AG04450 (cell line): ENCODE measurements at places on chromosomes 3 and 15.

DNA sequence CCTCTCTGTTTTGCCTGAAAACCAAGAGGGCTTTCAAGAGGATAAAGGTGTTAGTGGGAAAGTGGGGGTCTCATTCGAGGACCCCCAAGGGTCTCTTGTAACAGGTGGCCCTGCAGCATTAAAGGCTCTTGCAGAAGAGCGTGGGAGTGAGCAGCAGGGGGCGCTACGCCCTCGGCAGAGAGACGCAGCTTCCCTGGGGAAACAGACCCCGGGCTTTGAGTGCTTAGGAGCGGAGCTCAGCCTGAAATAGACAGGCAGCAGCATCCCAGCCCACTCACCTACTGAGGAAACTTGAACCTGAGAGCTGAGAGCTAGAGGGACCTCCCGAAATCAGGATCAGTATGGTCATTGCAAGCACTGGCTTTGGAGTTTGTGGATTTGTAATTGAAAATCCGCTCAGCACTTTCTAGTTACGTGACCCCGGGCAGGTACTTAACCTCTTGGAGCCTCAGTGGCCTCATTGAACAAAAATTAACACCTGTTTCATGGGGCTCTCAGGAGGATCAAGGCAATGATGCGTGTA, 25.7 kb downstream of the RPLP1 start:
- DNase-seq = no peak

DNA sequence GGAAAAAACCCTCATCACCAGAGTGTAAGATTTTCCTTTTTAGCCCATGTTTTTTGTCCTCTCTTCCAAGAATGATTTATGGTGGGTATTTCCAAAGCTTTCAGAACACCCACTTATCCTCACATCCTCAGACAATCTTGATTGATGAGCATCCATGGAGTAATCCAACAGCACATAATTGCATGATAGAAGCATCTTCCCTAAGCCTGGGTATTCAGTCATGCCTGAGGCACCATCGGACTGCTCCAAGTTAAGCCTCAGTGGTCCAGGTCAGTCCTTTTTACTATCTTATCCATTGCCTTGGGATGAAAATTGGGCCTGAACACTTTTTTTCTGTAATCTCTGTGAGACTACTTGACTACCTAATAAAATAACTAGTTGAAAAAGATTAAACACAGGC, 676.0 kb upstream of the SEMA6D start:
- no peak for DNase-seq

DNA sequence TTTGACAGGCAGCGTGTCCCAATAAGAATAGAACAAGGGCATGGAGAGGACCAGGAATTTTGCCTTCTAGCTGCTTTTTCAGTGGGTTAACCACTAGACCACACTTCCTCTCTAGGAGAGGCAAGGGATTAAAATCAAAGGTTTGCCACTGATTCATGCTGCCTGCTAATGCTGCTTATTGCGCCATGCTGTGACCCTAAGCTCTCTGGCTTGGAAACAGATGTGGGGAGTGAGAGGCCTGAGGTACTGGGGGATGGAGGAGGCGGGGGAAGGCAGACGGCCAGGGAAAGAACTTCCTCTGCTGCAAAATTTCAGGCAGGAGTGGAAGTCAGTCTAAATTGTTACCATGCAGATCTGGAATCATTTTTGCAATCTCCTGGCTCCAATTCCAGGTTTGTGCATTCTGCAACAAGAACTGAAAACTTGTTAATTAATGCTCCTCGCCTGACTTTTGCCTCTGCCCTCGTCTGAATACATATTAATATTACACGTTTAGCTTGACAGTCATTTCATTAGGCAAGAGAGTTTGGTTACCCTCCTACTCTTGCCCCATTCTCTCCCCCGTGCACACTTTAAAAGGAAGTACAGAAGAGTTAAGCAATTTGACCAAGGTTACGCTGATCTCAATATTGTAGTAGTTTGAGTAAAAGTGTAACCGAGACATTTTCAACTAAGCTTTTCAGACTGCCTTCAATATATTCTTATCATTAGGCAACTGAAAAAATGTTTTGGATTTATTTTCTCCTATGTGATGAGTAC, 121.7 kb upstream of the SPRED1 start:
- peak; percentile 93 for DNase-seq

- no peak for DNase-seq
Observed at GRCh38 chr15:44813231-44813630, 76.9 kb downstream of the TRIM69 start.

DNA sequence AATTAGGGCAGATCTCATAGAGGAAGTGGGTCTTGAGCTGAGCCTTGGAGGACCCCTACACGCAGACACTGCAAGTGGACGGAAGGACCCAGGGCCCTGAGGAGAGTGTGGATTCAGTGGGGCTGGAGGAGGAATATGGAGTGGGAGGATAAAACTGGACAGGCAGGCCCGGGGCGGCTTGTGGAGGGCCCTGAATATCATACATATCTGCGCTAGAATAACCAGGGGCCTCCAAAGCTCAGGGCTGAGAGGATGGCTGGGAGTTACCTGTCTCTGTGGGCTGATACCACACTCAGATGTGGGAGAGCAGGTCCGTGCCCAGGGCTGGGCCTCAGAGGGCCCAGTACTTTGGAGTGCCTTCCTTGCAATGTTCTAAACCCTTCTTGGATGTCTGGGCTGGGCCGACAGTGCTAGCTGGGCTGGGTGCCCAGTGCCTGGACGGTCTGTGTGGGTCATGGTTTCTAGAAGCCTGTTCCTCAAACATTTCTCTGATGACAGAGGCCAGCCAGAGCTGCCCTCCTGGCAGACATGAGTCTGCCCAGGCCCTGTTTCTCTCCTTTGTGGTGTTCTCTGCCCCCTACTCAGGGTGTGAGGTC, 29.6 kb downstream of the CHRD start:
- no peak for DNase-seq

DNA sequence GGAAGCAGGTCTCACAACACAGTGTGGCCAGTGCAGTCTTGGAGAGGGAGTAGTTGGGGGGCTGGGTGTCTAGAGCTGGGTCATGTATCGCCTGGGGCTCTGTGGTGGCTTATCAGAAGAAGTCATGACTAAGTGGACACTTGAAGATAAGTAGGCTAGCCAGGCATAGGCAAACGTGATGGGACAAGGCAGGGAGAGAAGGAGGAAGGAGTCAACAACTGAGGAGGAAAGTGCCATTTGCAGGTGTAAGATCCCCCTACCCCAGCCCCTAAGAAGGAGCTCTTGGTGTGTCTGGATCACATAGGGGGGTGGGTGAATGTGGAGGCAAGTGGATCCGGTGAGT, 352.3 kb downstream of the LRTM1 start:
- DNase-seq = no peak

DNA sequence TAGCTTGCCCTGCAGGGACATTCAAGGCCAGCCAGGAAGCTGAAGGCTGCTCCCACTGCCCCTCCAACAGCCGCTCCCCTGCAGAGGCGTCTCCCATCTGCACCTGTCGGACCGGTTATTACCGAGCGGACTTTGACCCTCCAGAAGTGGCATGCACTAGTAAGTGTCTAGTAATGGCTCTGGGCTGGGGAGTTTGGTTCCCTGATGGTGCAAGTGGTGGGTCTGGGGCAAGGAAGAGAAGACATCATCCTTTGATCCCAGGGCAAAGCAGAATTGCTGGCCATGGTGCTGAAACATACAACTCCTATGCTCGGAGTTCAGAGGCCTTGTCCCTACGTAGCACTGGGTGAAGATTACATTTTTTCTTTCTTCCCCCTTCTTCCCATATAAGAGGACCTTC, 311.4 kb downstream of the EPHB1 start:
- no peak for DNase-seq

DNA sequence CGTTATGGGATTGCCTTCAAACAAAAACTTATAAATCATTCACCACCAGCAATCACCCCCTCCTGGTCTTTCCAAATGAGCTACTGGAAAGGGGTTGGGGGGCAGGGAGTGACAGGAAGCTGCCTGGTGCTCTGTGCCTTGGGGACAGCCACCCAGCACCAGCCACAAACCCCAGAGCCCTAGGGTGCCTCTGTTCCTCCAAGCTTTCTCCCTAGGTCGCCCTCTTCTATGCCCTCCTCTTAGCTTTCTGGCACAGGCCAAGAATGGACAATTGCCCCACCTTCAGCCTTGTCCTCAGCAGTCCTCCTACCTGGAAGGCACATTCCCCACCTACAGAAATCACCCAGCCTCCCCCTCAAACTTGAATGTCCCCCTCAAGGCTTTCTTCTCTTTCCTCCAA, 3.3 kb downstream of the OXTR start:
- DNase-seq = no peak

DNA sequence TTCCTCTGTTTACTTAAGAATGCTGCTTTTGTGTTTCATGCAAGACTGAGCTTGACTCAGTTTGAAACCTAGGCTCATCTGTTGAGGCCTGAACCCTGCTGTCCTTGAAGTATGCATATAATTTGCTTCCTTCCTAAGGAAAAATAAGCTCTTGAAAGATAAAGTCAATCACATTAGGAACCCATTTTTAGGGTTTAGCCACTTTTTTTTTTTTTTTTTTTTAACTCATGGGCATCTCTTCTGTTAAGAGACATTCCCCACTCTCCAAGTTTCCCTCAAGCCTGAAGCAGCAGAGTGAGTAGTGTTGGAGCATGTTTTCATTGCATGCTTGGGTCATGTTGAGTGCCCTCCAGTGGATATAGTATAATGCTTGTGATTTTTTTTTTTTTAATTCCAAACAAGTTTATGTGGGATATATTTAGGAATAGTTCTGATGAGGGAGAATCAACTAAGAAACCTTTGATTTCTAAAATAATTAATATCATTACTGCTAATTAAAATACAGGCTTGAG, 3.6 kb downstream of the CTNNB1 start:
- no peak for DNase-seq

- no peak for DNase-seq
Observed at GRCh38 chr3:13282358-13282985, 137.7 kb downstream of the NUP210 start.

DNA sequence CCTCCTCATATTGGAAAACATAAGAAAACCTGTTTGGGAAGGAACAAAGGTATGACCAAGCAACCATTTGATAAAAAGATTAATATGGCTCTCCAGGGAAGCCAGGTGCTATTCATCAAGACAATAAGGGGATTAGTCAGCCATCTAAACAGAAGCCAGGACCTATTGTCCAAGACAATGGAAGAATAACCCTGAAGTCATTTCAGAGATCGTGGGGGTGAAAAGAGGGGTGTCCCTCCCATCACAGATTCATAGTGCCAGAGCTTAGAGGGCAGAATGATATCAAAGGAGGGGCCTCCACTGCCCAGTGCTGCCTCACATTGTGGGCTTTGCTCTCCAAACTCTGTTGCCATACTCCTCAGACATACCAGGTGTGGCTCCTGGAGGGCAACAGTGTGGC, 73.5 kb downstream of the DAPK2 start:
- no peak for DNase-seq

DNA sequence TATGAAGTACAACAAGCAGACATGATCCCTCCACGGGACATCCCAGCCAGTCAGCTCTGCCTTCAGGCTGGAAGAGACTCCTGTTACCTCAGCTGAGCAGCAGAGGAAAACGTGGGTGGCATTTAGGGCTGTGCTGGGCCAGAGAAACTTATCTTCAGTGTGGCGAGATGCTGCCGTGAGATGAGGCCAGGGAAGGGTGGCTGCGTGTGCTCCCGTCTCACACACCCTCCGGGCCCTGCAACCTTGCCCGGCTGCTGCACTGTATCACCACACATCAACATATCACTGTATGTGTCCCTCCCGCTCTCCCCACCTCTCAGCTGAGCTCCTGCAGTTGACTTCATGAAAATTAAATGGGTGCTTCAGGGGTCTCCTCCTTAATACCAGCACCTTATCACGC, 23.4 kb downstream of the BMF start:
- no peak for DNase-seq

DNA sequence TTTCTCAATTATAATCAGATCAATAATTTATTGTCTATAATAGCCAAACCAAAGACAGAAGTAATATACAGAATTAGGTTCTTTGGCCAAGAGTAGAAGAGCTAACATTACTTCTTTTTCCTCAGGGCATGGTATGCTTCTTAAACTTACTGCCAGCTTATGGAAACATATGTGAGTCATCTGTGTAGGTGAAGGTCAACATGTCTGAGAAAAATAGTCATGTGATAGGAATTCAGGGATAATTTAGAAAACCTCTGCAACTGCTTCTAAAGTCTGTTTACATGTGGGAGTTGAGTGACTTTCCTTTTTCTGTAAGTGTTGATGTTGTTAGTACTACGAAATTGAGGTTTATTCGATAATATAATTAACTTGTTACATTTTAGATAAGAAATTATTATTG, 19.2 kb upstream of the MAP6D1 start:
- DNase-seq = peak; percentile 62
